AML-193 (cell line): ENCODE measurements at places on chromosomes 2 and 18.

DNA sequence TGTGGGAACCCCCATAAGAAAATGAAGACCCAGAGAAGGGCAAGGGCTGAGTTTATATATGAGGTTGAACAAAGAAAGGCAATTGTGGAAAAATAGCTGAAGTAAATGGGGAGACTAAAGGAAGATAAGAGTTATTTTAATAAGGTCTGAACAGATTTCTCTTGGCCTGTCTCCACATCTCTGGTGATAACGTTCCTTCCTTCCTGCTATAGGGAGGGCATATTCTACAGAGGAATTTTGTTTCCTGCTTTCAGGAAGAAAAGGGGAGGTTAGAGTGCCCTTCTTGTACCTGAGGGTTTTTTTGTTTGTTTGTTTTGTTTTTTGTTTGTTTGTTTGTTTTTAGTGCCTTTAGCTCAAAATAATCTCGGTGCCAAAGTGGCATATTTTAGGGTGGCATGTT, 31.6 kb downstream of the MOGAT1 start:
- no peak for DNase-seq

GRCh38 chr18:35142275-35142615, 98.6 kb upstream of the ZNF397 start:
- DNase-seq, result no peak

DNA sequence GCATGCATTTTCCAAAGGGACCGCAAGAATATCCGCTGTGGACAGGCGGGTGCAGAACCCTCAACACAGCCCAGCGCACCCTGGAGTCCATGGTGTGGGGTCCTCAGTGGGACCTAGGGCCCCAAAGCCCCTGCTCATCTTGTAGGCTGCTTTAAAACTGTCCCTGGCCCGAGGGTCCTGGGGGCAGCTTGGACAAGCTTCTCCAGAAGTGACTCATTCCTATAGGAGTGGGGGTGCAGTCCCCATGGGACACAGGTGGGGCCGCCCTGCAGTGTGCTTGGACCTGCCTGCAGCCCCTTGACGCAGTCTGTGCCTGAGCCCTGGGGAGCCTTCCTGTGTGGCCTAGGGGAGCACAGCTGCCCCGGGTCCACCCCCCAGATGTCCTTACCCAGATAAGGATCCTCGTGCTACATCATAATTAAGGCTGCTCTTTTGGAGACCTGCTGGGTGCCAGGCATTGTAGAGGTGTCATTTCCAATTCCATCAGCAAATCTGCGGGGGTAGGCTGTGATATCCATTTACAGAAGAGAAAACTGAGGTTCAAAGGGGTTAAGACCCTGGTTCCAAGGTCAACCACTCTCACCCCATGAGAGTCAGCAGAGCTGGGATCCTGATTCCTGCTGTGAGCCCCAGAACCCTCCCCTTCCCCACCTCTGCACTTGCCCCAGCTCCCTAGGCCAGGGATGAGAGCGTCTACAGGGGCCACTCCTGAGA, 1.7 kb upstream of the HS6ST1 start:
- DNase-seq, result no peak

GRCh38 chr2:45849491-45850283, 198.2 kb downstream of the PRKCE start:
- DNase-seq, result no peak

DNA sequence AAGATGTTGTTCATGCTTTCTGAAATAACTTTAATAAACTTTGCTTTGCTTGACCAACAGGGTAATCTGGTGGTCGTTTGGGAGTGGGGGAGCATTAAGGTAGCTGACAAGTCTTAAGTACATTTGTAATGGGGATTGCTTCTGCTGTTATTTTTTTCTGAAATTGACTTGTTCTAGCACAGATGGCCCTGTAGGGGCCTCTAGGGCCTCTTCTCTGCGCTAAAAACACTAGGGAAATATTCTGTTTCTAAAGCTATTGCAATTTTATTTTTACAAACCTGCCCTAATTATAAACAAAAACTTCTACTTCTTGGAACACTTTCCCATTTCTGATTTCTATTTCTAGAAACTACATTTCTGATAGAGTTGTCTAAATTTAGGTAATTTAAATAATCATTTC, 191.3 kb upstream of the KCNJ3 start:
- no peak for DNase-seq

DNA sequence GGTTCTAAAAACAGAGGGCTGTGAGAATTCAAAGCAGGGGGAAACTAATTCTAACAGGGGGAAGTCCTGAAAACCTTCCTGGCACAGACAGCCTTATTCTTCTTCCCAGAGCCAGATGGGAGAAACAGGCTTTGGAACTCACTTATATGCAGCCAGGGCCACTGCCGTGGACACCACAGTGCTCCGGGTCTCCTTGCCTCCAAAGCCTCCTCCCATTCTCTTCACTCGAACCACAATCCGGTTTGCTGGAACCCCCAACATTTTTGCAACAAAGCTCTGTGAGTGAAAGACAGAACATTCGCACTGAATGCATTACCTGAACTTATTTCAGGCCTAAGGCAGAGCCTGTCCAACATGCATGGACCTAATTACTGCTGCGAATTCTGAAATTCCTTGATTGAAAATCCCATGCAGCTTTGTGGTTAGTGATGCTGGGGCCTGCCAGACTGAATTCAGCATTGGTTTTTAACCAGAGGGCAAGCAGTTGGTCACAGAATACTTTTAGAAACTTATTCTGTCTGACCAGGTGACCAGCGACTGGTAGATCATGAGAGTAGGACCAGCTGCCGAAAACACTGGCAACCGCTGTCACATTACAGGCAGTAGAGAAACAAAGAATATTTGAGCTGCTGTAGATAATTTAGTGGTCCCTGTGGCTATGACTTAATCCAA, 48.6 kb downstream of the XDH start:
- DNase-seq, result no peak

DNA sequence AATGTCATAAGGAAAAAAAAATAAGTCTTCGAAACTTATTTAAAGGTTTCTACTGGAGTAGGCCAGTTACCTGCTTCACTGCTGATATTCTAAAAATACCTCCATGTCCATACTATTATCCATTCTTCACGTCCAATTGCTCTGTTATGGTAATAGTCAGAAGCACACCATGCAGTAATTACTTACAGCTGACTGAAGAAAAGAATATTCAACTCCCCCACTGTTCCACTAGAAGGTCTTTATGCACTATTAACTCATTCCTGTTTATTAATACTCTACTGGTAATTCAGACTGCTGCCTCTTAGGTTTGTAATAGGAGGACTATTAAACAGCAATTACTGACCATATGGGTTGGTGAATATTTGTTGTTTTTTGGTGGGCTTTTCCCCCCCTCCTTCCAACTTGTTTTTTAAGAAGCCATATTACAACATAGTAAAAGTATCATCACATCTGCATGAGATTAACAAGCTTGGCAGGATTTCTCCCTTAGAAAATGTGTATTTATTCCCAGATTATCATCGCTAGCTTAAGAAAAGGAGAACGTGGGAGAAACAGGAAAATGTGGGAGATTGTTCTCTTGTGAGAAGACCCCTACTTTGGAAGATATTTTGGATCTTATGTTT, 806.4 kb upstream of the FANCL start:
- DNase-seq, result no peak

DNA sequence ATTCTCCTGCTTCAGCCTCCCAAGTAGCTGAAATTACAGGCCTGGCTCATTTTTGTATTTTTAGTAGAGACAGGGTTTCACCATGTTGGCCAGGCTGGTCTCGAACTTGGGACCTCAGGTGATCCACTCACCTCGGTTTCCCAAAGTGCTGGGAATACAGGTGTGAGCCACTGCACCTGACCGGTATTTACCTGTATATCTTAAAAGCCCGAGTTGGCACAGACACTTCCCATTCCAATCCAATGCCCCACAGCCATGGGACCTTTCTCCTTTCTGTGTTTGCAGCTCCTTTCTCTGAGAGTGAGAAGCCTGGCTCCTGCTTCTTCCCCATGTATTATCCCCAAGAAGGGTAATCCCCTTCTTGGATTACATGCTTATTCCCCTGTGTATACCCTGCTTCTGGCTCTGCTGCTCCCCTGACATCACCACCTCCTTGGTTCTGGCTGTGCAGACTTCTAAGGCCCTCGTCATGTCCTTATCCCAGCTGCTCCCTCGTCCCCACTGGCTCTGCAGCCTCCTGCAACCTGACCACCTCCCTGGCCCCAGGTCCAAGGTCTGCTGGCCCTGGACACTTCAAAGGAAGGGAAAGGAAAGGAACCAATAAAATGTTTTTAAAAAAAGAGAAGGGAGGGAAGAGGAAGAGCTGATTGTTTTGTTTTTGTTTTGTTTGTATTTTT, 52.8 kb downstream of the INPP5D start:
- DNase-seq, result no peak

DNA sequence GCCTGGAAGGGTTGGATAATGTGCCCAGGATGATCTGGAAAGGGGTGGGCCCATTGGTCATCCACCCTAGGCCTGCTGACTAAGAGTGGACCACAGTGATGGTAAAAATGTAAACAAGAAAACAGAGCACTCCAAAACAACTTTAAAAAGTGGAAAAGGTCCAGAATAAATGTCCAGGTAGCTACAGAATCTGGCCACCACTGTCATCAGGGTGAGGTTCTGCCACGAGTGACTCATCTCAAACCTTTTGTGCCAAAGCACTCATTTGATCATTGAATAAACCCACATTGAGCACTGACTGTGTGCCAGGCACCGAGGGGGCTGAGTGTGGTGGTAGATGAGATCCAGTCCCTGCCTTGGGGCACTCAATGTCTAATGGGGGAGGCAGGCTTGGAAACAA, 64.9 kb downstream of the EMX1 start:
- DNase-seq, result no peak

DNA sequence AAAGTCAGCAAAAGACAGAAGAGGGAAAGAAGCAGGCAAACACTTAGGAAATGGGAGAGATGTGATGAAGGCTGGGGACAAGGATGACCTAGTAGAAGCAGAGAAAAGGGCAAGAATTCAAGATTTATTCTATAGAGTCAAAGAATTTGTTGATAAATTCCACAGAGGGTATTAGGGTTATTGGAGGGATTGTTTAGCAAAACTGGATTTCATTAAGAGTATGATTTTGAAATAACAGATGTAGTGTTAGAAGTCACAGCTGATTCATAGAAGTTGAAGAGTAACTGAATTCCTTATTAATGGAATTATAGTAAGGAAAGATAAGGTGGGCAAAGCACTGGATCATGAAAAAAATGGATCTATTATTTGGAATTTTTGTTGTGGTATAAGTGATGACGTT, 48.6 kb downstream of the CEP192 start:
- no peak for DNase-seq

DNA sequence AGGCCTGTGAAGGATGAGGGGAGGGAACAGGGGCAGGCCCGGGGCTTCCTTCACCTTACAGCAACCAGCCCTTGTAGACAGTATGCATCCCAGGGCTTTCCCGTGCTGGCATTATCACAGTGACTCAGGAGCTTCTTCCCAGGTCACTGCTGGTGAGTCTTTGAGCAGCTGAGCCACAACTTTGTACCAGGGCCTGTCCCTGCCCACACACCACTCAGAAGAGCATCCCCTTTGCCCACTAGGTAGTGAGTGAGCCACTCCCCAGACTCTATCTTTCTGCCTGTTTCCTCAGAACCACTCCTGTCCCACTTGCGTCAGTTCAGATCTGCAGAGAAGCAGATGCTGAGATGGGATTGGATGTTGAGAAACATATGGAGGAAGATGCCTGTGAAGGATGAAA, 69.6 kb upstream of the ALPP start:
- DNase-seq, result no peak

- DNase-seq, result no peak
These were observed 114.2 kb upstream of the KLHL29 start for GRCh38 chr2:23270810-23271209.

- no peak for DNase-seq
These were observed 199.4 kb downstream of the SPP2 start for GRCh38 chr2:234249873-234250272.

- DNase-seq, result no peak
These were observed 14.5 kb downstream of the GMCL1 start for GRCh38 chr2:69843993-69844392.

- DNase-seq, result no peak
These were observed 53.5 kb upstream of the SLC25A52 start for GRCh38 chr18:31814132-31814531.

GRCh38 chr2:34193164-34193563, 594.1 kb upstream of the FAM98A start:
- DNase-seq, result no peak

GRCh38 chr2:45883603-45884000, 232.1 kb downstream of the PRKCE start:
- DNase-seq, result no peak

DNA sequence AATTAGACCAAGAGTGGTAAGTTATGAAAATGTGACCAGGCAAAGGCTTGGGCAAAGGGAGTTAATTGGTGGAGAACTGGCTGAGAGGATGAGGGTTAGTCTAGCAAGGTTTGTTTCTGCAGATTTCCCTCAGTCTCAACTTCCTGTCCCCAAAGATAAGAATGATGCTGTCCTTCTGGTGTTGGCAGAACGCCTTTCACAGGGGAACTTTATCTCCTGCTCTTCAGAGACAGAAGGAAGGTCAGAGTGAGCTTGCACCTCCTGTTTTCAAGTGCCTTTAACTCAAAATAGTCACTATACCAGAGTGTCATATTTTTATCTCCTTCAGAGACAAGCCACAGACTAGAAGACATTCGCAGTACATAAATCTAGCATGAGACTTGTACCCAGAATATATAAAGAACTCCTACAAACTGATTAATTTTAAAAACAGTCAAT, 95.7 kb downstream of the TEX51 start:
- no peak for DNase-seq

DNA sequence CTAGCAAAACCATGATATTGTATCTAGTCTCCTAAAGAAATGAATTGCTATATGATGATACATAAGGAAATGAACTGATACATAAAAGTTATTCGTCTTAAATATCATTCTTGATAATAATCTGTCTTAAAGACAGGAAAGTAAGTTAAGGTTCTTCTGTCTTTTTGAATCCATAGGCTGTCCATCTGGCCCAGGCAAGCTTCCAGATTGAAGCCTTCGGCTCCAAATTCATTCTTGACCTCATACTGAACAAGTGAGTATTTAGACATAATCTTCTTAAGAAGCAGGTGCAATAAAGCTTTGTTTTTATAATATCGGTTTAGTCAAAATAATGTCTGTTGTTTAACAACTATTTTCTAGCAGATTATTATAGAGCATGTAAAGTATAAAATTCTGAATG, 37.7 kb downstream of the ADAM23 start:
- DNase-seq, result no peak

DNA sequence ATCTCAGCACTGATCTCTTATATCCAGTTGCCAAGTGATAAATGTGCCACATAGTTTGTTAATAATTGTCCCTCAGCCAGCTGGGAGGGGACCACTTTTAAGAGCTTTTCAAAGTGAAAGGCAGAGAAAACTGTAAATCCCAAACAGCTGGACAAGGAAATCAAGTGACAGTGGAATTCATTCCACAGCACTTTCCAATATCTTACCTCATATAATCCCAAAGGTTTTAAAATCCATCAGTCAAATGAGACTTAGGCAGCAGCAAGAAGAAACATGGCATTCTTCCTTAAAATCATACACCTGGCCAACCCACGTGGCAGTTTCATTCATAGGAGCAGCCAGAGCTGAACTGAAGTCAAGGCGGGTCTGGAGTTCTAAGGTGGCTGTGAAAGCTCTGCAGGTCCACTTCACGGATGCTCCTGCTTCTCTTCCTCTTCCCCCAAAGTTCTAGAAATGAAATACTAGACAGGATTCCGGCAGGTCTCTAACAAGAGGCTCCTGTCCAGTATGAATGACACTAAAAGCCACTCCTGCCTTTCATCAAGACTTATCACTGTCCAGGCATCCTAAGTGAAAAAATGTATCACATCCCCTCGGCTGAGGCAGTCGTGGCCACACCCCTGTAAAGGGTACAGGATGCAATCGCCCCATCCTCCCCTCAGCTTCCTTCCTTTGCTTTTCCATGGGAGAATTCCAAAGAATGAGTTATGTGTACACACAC, 190.4 kb upstream of the STK17B start:
- DNase-seq, result no peak

GRCh38 chr2:42164046-42164445, 5.1 kb upstream of the EML4 start:
- no peak for DNase-seq
